ENCODE measurements at places on chromosomes 7 and 10. TPM values are rescaled to one million over a fixed set of nuclear protein-coding genes. Genes with fewer than 3 reads are reported as not detected.

Gene PTPN20
- 2.4 TPM for total RNA-seq

Gene SLC26A4
- 0.05 TPM for total RNA-seq

Gene PIK3CG
- 44.8 TPM for total RNA-seq

Gene NPC1L1
- total RNA-seq, result not detected

Gene MMS19
- 78.0 TPM for total RNA-seq

Gene ZNF488
- total RNA-seq, result not detected

Gene NUP42
- 49.2 TPM for total RNA-seq

DNA sequence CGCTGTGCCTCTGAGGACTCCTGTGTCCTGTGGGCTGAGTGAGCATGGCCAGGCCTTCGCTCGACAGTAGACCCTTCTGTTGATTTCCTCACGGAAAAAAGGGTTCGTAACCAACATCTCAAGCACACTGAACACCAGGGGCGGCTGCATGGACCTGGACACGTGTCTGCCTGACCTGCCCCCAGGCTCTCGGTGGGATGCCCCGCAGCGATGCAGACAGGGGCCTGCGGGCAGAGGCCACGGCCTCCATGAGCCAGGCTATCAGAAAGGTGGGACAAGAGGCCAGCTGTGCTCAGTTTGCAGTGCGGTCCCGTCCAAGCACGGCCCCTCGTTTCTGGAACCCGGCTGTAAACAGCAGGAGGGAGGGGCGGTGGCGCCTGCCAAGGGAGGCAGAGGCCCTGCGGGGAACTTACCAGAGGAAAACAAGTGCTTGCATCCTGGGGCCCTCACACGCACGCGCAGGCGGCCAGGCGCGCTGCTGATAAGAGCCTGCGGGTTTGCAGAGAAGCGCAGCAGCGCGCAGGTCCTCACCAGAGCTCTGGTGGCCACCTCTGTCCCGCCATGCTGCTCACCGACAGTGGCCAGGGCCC is 10.6 kb downstream of the GPR146 start:
- H3K27me3 ChIP-seq, result peaks cover 25% of the 10 kb centered on the region
- no peaks in the 10 kb centered on the region for H3K36me3 ChIP-seq
- H3K27ac ChIP-seq, result no peak overlapping the region
- DNase-seq, result peak; percentile 62
- no peak overlapping the region for H3K4me3 ChIP-seq

DNA sequence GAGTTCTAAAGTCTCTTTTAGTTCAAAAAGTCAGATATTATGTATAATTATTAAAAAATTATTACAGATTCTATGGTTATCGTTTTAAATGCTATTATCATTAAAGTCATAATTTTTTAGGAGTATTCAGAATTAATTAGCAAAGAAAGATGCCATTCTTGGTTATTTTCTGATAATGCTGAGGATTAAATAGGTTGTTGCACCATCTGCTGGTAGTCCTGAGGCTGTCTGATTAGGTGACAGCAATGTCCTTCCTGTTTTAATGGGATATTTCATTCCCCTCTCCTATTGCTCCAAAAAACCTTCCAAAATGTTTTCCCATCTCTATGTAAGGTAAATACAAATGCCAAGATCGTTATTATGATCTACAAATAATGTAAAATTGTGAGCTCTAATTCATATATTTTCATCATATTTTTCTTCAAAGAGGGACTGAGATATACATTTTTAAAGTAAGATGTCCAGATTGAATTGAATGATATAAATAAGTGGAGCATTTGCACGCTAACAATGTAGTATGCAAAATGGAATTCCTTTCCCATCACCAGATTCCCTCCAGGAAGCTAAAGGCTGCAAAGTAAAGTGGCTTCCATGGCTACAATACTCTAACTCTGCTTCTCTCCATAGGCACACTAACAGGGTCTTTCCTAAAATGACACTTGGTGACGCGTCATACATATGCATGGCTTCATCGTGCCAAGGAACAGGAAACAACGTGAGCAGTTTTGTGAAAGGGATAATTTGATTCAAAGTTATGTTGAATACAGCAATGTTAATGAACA is 58.8 kb upstream of the AKR1E2 start:
- H3K27me3 ChIP-seq, result no peaks in the 10 kb centered on the region
- H3K4me3 ChIP-seq, result no peak overlapping the region
- no peaks in the 10 kb centered on the region for H3K4me1 ChIP-seq
- H3K36me3 ChIP-seq, result no peaks in the 10 kb centered on the region
- H3K27ac ChIP-seq, result no peak overlapping the region
- DNase-seq, result peak; percentile 27

- no peaks in the 10 kb centered on the region for H3K36me3 ChIP-seq
- DNase-seq, result no peak
- H3K4me3 ChIP-seq, result no peak overlapping the region
- H3K4me1 ChIP-seq, result no peaks in the 10 kb centered on the region
These were observed 13.2 kb upstream of the FRMPD2 start for GRCh38 chr10:48287417-48288391.

DNA sequence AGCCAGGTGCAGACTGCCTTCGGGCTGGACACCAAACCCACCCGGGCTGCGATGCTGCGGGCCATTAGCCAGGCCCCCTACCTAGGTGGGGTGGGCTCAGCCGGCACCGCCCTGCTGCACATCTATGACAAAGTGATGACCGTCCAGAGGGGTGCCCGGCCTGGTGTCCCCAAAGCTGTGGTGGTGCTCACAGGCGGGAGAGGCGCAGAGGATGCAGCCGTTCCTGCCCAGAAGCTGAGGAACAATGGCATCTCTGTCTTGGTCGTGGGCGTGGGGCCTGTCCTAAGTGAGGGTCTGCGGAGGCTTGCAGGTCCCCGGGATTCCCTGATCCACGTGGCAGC is 50.0 kb downstream of the VWA2 start:
- no peaks in the 10 kb centered on the region for H3K36me3 ChIP-seq
- no peak overlapping the region for H3K27ac ChIP-seq
- H3K27me3 ChIP-seq, result no peaks in the 10 kb centered on the region
- H3K4me1 ChIP-seq, result no peaks in the 10 kb centered on the region

- DNase-seq, result no peak
- H3K4me3 ChIP-seq, result no peak overlapping the region
- H3K36me3 ChIP-seq, result no peaks in the 10 kb centered on the region
- peaks cover 17% of the 10 kb centered on the region for H3K4me1 ChIP-seq
These were observed 49.9 kb downstream of the BUB3 start for GRCh38 chr10:123204127-123204461.

DNA sequence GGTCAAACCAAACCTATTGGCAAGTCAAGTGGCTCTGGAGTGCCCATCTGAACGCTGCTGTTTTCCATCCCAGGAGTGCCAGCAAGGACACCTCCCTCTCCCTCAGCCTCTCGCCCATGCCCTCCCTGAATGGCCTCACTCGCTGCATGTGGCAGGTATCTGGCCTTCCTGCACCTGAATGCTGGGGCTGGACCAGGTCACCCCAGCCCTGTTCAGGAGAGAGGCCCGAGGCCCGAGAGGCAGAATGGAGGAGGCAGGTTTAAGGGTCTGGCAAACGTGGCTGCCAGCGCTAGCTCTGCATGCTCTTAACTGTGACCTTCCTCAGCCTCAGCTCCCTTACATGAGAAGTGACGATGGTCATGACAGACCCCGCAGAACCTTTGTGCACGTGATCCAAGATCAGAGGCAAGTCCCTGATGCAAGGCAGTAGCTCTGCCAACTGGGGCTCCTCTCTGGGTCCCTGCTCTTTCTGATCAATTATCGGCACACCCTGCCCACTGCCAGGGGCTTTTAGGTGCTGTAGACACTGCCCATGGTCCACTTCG is 295.7 kb upstream of the ZMIZ1 start:
- H3K27me3 ChIP-seq, result no peaks in the 10 kb centered on the region
- H3K4me3 ChIP-seq, result no peak overlapping the region
- DNase-seq, result no peak
- H3K36me3 ChIP-seq, result no peaks in the 10 kb centered on the region

DNA sequence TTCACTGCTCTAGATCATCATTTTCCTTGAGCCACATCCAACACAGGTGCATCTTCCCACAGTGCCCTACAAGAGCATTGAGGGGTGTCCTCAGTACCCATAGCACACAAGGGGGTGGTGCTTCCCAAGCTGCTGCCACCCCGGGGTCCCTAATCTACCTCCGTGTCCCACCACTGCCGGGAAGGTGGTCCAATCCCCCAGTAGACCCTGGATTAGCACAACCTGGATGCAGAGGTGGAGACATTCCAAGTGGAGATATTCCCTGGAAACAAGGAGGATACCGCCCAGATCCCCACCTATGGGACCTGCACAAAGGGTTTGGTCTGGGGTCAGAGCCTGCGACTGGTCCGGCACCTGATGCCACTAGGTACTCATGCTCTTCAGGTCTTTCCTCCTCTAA is 284.8 kb upstream of the PPP2R2D start:
- H3K4me1 ChIP-seq, result no peaks in the 10 kb centered on the region
- no peaks in the 10 kb centered on the region for H3K27me3 ChIP-seq
- no peak overlapping the region for H3K4me3 ChIP-seq
- H3K36me3 ChIP-seq, result no peaks in the 10 kb centered on the region

- H3K27ac ChIP-seq, result no peak overlapping the region
- H3K36me3 ChIP-seq, result no peaks in the 10 kb centered on the region
- no peaks in the 10 kb centered on the region for H3K27me3 ChIP-seq
- no peak overlapping the region for H3K4me3 ChIP-seq
- DNase-seq, result no peak
- H3K4me1 ChIP-seq, result no peaks in the 10 kb centered on the region
These were observed 49.6 kb upstream of the UBE3C start for GRCh38 chr7:157089100-157089610.

- H3K27ac ChIP-seq, result no peak overlapping the region
- no peaks in the 10 kb centered on the region for H3K36me3 ChIP-seq
- H3K4me3 ChIP-seq, result no peak overlapping the region
- DNase-seq, result no peak
These were observed 302.7 kb downstream of the RPS24 start for GRCh38 chr10:78336402-78336791.

GRCh38 chr7:7791523-7791922 is 73.1 kb upstream of the RPA3 start:
- no peaks in the 10 kb centered on the region for H3K4me1 ChIP-seq
- H3K27me3 ChIP-seq, result no peaks in the 10 kb centered on the region
- H3K27ac ChIP-seq, result no peak overlapping the region
- no peak overlapping the region for H3K4me3 ChIP-seq
- H3K36me3 ChIP-seq, result peaks cover 8% of the 10 kb centered on the region

GRCh38 chr10:36393801-36394200 is 731.6 kb upstream of the ANKRD30A start:
- no peak for DNase-seq
- H3K36me3 ChIP-seq, result no peaks in the 10 kb centered on the region
- no peaks in the 10 kb centered on the region for H3K27me3 ChIP-seq
- H3K4me1 ChIP-seq, result no peaks in the 10 kb centered on the region

DNA sequence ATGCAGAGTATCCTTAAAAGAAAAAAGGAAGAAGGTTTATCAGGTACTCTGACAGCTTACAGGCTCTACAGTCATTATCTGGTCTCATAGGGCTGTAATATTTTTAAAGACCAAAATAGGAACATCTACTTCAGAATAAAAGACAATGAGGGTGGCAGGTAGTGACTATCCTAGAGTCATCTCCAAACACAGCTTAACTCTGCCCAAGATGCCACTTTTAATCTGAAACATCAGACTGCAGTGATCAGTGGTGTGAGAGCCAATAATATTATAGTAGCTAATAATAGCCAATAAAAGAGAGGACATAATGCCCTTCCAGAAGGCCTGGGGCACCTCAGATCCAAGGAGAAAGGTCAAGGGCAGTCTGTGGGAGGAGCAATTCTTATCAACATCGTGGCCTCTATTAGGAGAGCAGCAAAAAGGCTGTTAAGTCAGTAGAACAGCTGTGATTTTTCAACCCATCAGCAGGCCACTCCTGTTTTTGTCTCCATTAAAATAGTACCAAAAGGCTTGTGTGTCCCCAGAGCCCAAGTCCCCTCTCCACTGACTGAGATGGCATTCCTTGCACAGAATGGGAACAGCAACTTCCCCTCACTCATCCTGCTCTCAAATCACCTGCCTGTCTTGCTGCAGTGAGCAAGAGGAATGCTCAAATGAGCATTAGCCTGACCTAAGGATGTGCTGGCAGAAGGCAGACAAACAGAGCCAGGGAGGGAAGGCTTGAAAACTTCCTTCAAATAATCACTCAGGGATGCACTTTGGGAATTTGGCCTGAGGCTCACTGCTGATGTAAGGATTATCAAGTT is 20.7 kb upstream of the SPOCK2 start:
- H3K4me3 ChIP-seq, result no peak overlapping the region
- H3K27ac ChIP-seq, result no peak overlapping the region
- no peaks in the 10 kb centered on the region for H3K36me3 ChIP-seq
- no peak for DNase-seq

DNA sequence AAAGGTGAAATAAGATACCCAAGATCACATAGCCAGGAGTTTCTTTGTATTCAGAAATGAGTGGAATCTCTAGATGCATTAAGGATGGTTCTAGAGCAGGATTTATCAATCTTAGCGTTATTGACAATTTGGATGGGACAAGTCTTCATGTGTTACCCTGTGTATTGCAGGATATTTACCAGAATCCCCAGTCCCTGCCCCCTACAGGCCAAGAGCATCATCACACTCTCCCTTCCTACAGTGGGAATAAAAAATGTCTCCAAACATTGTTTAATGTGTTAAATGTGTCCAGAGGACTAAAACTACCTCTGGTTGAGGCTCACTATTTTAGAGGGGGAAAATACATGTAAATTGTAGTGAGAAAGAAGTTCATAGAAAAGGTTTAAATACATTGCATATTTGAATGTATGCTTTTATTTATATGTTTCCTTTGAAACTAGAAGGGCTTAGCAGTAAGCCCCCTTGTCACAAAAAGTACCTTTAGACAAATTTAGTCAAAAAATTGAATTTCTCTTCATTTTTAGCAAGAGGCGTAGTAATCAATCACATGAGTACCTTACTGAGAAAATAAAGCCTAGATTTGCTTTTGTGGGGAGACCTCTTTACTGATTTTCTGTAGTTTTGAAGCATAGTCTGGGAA is 141.2 kb downstream of the MLLT10 start:
- peaks cover 3% of the 10 kb centered on the region for H3K4me1 ChIP-seq
- peak; percentile 37 for DNase-seq
- no peak overlapping the region for H3K27ac ChIP-seq
- H3K36me3 ChIP-seq, result peaks cover 13% of the 10 kb centered on the region
- H3K4me3 ChIP-seq, result no peak overlapping the region
- no peaks in the 10 kb centered on the region for H3K27me3 ChIP-seq

GRCh38 chr10:98030991-98031431 is 590 bp upstream of the CRTAC1 start:
- peaks cover 53% of the 10 kb centered on the region for H3K27me3 ChIP-seq
- no peaks in the 10 kb centered on the region for H3K36me3 ChIP-seq
- H3K27ac ChIP-seq, result no peak overlapping the region

- no peak overlapping the region for H3K27ac ChIP-seq
- peaks cover 45% of the 10 kb centered on the region for H3K4me1 ChIP-seq
- DNase-seq, result no peak
- H3K36me3 ChIP-seq, result no peaks in the 10 kb centered on the region
These were observed 1.9 kb downstream of the CYP26A1 start for GRCh38 chr10:93075369-93076221.

Data from B cell (primary cell).